ENCODE measurements at places on chromosomes 13 and 19.

GRCh38 chr13:28136916-28137315 is 1.4 kb upstream of the PAN3 start:
- DNase-seq = peak; percentile 3

- DNase-seq = no peak
These were observed 715.3 kb upstream of the MIR17HG start for GRCh38 chr13:90632184-90632583.

GRCh38 chr13:103961129-103961528 is 894.9 kb upstream of the SLC10A2 start:
- DNase-seq = no peak

GRCh38 chr19:28727480-28728159 is 485.3 kb downstream of the UQCRFS1 start:
- DNase-seq = no peak

GRCh38 chr19:55699221-55699620 is 24.2 kb downstream of the EPN1 start:
- DNase-seq = no peak

DNA sequence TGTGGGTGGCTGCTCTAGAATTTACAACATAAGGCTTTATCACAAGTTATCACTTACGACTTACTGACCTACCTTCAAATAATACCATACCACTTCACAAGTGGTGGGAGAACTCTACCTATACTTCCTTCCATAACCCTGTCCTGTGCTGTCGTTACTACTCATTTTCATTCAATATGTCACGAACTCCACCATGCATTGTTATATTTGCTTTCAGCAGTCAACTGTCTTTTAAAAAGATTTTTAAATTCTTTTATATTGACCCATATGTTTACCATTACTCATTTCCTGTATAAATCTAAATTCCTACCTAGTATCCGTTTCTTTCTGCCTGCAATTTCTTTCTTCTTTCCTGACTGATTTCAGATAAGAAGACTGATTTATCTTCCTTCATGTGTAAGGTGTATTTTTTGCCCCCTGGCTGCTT is 200.0 kb downstream of the KLF12 start:
- peak; percentile 74 for DNase-seq

- no peak for DNase-seq
These were observed 13.6 kb downstream of the COMP start for GRCh38 chr19:18777301-18778075.
